NT2/D1 (cell line): ENCODE measurements at places on chromosomes 13 and 19.

DNA sequence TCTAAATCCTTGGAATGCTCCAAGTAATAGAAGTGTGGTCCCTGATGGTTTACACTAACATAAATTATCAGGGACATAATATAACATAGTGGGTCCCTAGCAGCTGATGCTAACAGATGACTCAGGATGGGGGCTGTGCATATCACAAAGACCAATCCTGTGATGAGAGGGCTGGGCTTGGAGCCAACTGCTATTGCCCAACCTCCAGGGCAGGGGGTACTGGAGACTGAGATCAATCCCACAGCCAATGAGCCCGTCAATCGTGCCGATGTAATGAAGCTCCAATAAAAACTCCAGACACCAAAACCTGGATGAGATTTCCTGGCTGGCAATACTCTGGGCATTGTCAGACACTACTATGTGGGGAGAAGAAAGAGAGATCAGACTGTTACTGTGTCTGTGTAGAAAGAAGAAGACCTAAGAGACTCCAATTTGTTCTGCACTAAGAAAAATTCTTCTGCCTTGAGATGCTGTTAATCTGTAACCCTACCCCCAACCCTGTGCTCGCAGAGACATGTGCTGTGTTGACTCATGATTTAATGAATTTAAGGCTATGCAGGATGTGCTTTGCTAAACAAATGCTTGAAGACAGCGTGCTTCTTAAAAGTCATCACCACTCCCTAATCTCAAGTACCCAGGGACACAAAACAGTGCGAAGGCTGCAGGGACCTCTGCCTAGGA is 33.4 kb downstream of the ABCC4 start:
- DNase-seq: no peak

- DNase-seq: no peak
These were observed 32.4 kb downstream of the GPX4 start for GRCh38 chr19:1136201-1136600.

DNA sequence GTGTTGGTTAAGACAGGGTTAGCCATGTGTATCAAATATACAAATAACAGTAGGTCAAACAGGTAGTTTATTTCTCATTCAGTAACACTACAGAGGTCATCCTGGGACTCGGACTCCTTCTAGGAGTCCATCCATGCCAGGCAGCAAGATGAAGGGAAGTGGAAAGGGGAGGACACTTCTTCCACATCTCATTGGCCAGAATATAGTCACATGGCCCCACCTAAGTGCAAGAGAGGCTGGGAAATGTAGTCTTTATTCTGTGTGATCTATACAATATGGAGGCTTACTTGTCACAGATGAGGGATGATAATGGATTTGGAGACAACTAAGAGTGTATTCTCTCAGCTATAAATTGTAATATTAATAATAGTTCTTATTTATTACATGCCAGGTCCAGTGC is 31.1 kb downstream of the RDH8 start:
- DNase-seq: no peak

GRCh38 chr13:110801044-110801443 is 87.5 kb downstream of the ING1 start:
- no peak for DNase-seq

- no peak for DNase-seq
These were observed 65.4 kb upstream of the WDFY2 start for GRCh38 chr13:51518827-51519226.

DNA sequence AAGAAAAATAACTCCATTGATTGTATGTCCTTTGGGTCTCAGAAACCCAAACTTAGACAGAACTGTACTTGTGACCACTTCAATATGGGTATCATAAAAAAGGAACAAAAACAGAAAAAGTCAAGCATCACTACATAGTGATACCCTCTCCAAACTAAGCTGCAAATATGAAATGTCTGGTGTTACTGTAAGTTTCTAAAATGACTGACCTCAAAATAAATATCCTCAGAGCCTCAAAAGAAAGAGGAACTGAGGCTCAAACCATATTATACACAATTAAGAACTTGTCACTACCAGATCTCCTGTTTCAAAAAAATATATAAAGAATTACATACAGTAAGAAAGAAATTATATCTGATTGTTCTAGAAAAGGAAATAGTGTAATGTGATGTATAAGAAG is 787.9 kb upstream of the KLHL1 start:
- no peak for DNase-seq

DNA sequence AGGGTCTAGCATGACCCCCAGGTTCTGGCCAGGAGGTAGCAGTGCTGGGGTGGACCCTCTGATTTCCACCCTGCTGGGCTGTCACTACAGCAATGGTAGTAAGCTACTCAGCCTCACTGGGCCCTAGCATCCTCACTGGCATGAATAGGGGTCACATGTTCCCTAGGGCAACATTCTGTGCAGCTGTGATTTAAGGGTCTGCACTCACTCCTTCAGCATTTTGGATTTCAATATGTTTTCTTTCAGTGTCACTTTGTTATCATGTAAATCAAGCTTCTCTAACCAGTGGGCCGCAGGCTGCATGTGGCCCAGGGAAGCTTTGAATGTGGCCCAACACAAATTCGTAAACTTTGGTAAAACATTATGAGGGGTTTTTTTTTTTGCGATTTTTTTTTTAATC is 57.8 kb downstream of the SPATA13 start:
- DNase-seq: no peak

- DNase-seq: no peak
These were observed 651 bp downstream of the SERPINE3 start for GRCh38 chr13:51339952-51340732.

- DNase-seq: no peak
These were observed 54.6 kb downstream of the NAA16 start for GRCh38 chr13:41365631-41366030.

GRCh38 chr13:25674371-25674770 is 302.6 kb downstream of the ATP8A2 start:
- DNase-seq: no peak

GRCh38 chr13:99258210-99258860 is at the start of gene GPR18:
Gene GPR18, minus strand, starts transcription at chr13:99258379. Its CDS starts 2,507 bp downstream, at chr13:99255872.
- DNase-seq: no peak
